ENCODE measurements at places on chromosomes 5 and 9.

DNA sequence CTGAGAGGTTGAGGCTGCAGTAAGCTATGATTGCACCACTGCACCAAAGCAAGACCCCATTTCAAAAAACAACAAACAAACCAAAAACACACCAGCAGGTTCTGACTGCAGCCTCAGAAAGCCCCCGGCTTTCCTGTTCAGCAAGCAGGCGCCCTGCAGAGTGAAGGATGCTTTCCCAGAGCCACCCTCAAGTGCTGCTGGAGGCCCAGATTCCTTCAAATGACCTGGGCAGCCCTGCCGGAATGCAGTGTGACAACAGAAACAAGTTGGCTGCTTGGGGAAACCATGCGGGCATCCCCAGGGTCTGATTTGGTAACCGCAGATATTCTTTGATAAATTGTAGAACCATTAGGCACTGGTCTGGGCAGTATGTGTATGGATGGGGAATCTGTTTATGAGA, 35.7 kb upstream of the GNE start:
- DNase-seq: no peak

- DNase-seq: no peak
Measured at GRCh38 chr5:180137401-180138213, 66.0 kb upstream of the RNF130 start.

DNA sequence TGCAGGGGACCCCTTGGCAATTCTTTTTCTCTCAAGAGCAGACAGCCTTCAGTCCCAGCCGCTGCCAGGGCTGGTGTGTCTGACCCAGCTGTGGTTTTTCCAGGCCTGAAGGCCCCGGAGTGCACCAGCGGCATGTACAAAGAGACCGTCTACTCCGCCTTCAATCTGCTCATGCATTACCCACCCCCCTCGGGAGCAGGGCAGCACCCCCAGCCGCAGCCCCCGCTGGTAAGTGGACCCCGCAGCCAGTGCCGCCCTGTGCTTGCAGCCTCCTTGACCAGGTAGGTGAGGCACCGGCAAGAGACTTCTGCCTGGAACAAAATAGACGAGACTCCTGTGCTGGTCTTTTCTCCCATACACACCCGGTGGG, 1.3 kb downstream of the TCF7 start:
- DNase-seq: no peak

- peak; percentile 38 for DNase-seq
Measured at GRCh38 chr9:81595887-81596543, 93.3 kb downstream of the TLE1 start.

GRCh38 chr9:108750661-108751215, 105.0 kb downstream of the ACTL7B start:
- no peak for DNase-seq

Data from NCI-H1436 (cell line).